ENCODE measurements at places on chromosomes 11 and 22.

DNA sequence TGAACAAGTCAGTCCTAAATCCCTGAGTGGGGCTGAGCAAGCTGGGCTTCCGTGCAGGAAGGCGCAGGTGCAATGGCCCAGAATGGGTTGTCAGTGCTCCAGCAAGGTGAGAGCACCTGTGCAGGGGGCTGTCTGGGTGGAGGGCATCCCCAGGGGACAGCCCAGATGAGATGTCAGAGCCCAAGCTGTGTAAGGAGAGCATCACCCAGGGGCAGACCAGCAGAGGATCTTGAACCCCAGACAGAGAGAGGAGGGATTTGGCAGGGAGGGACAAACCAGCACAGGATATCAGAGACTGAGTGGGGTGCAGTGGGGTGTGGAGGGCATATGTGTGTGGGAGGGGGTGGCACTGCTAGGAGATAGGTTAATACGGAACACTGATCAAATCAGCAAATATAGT is 114.9 kb upstream of the TMEM45B start:
- no peak for DNase-seq

DNA sequence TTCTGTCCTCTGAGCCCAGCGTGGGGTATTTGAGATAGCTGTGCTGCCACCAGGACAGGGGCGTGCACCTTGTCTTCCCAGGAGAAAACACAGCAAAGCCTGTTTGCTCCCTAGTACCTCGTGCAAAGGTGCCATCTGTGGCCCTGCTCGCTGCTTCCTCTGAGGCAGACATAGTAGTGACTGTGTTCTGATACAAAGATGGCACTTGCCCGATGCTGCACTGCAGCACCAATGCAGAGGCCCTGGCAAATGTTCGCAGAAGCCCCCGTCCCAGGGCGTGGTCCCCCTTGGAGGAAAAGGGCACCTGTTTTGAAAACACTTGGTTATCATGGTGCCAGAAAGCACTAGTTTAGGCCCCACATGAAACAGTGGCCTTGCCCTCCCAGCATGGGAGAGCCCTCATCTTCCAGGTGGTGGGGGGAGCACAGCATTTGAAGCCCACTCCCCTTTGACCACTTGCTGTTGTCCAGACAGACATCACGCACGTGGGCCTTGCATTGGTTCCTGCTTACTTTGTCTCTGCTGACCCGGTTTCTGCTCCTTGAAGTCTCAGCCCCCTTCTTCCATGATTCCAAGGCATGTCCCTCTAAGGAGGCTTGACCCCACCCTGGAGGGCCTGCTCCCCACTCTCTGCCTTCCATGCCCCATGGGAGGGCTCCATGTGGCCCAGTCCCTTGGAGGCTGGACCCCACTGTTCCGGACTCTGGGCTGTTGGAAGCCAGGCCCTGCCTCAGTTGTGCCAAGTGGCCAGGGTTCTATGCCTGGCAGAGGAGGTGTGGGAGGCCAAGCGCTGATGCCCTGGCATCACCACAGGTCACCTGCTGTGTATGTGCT is 109.4 kb downstream of the KCNQ1OT1 start:
- DNase-seq = peak; percentile 7

- no peak for DNase-seq
Observed at GRCh38 chr11:72743321-72744221, 8.6 kb downstream of the ARAP1 start.

DNA sequence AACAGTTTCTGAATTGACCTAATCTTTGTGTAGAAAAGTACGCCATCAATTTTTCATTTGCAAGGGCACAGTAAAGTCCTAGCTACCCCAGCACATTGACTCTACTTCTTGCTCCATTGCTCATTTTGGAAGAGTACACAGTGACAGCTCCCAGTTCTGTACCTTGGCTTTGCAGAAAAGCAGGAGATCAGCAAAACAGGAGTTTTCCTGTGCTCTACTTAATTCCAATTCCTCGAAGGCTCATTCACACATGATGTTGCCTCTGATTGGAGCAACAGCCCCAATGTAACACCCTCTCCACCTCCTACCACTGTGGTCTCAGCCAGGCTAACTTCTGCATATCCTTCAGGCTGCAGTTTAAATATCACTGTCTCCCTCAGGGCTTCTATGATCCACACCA is 118.7 kb downstream of the PAX6 start:
- DNase-seq = no peak

DNA sequence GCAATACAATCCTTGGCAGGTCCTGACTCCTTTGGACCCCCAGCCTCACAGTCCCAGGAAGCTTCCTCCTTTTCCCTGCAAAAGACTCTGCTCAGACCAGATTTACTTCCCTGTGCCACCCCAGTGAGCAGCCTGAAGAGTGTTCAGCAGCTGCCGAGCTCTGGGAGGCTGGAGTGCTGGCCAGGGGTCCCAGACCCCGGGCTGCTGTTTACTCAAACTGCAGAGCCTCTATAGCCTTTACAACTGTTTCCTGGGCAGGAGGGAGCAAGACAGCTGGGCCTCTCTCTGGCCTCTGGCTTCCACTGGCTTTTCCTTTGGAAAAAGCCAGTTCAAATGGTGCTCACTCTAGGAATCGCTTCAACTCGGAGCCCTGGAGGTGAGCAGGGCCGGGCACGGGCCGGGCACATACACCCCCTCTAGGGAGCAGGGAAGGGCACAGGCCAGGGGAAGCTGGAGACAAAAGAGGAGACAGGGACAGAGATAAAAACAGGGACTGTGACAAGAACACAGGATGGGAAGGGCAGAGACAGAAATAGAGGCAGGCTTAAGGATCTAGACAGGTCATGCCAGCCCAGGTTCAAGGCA is 932 bp downstream of the IRAG1 start:
- DNase-seq = no peak
